ENCODE measurements at places on chromosomes 7 and 10.

- DNase-seq = no peak
Observed at GRCh38 chr10:33612116-33612515, 277.6 kb upstream of the NRP1 start.

DNA sequence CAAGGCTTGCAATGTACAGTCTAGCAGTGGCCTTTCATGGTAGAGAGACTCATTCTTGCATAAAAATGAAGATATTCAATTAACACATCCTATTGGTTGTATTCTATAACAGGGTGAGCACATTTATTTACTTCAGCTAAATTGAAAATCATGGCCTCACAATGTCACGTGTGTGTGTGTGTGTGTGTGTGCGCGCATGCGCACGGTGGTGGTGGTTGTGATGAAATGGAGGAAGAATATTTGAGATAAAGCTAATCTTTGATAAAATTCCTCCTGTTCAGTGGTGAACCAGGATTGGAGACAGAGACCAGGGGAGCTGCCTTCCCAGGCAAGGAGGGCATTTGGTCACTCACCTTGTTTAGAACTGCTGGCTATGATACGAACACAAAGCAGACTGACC is 199.8 kb downstream of the DPP6 start:
- DNase-seq = no peak

DNA sequence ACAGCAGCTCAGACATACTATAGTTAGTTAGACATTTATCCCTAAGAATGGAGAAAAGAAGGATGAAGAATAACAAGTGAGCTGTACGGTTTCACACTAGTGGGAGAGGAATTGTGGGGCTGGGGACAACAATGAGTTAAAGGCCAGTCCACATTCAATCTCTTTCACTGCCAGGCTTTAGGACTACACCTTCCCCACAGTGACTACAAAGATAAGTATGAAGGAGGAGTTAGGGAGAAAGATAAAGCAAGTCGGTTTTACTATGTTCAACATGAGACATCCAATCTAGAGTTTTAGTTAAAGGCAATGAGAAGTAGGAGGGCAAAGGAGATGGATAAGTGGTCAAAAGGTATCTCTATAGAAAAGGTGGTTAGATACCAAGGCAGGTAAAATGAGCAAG is 16.3 kb downstream of the ARHGAP12 start:
- DNase-seq = no peak

DNA sequence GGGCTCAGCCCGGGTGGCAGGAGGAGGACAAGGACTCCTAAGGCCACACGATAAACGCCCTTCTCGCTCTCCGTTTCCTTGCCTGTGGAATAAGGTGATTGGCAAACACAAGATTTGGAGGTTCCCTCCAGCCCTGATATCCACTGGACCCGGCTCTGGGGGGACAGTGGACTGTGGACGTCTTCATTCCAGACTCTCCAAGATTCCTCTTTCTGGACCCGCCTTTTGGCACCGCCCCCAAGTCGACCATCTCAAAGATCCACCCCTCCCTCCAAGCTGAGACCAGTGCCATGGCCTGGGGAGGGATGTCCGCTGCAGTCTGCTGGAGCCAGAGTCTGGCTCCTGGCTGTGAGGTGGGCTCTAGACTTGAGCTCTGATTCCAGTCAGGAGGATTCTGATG is 23.6 kb downstream of the ZNF783 start:
- no peak for DNase-seq

DNA sequence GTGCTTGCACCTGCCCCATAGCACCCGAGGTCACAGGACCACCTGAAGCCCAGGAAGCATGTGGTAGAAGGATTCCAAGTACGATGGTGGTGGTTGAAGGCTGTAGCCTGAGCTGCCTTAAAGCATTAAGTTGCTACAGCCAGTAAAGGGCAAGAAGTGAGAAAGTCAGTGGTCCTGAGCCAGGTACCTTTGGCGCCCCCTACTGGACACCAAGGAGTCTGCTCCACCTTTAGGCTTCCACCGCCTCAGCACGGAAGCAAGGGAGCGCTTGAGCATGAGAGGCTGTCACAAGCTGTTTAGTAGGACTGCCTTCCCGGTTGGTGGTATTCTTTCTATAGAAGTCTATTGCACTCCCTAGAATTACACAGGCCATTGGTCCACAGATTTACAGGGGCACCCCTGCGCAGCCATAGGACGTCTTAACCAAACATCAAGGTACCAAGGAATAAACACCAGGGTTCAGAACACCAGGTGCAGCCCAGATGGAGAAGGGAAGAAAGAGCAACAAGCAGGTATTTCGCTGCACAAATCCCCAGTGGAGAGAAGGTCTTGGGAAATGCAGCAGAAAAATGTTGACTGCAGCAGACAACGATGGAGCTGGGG is 2.2 kb downstream of the CRTAC1 start:
- DNase-seq = peak; percentile 15

GRCh38 chr7:139068544-139069399 is 32.9 kb upstream of the ZC3HAV1L start:
- DNase-seq = no peak

DNA sequence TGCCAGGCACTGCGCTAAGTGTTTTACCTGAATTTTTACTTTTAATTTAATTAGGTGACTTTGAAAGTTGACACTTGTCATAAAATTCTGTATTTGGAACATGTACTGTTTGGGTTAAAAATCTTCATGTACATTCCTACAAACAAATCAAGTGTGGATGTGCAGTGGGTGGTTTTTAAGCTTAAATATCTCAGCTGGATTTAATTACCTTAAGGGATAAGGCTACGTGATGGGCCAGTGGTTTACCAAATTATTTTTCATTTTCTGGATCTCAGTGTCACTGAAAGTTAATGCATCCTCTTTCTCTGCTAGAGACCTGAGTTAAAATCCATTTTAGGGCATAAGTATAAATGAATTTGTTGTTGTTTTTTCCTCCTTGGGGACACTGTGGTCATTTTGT is 51.1 kb downstream of the EXOC4 start:
- DNase-seq = no peak

DNA sequence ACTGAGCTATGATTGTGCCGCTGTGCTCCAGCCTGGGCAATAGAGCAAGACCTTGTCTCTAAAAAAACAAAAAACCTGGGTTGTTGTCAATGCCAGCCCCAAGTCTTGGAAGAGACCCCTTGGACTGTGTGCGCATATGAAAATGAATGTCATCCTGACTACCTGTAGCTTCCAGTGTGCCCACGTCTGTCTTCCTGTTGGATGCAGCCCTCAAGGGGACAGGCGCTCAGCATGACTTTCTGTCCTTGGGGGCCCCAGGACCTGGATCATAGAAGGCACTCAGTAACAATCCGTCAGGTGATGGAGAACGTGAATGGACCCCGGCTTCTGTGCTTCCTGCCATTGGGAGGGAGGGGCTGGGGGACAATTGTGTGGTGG is 9.0 kb downstream of the PRF1 start:
- DNase-seq = no peak

DNA sequence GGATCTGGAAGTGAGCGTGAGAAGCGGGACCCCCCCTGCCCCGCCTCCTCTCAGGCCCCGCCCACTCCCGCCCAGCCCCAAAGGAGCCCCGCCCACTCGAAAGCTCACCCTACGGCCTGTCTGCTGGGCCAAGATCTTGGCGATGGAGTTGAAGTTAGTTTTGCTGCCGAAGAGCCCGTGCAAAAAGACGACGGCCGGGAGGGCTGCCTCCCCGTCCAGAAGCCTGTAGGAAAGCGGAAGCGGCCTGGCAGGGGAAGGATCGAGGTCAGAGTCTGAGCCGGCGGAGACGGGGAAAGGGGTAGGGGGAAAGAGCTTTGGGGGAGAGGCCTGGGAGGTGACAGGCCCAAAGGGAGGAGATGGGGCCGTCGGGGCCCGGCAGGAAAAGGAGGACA is 386 bp downstream of the ABHD11 start:
- DNase-seq = peak; percentile 48

GRCh38 chr10:28558923-28559508 is 26.1 kb downstream of the WAC start:
- DNase-seq = no peak

DNA sequence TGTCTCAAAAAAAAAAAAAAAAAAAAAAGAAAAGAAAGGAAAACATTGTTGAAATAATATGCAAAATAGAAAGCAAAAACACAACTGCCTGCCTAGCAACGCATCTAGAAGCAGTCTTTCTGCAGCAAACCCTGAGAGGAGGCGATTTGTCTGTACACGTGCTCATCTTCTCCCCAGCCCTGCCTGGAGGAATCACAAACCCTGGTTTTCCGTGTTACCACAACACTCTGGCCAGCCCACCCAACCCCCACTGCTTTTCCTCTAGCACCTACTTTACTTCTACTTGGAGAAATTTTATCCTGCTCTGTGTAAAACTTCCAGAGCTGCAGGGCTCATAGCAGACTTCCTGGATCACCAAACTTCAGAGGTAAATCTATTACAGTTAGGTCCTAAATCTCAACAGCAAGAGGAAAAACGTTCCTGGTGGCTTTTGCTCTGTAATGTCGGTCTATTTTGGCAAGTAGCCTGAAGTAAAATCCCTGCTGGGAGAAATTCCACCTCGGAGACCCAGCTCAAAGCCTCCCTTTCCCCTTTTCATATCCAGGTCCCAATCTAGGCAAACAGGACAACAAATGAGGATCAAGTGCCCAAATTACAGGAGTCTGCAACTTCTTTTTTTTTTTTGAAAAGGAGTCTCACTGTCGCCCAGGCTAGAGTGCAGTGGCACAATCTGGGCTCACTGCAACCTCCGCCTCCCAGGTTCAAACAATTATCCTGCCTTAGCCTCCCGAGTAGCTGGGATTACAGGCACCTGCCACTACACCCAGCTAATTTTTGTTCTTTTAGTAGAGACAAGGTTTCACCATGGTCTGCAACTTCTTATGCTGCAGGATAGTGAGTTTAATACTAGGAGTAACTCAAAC is 91.6 kb downstream of the DNMBP start:
- DNase-seq = no peak

- DNase-seq = no peak
Observed at GRCh38 chr7:142797391-142798377, 26.9 kb downstream of the PRSS2 start.

DNA sequence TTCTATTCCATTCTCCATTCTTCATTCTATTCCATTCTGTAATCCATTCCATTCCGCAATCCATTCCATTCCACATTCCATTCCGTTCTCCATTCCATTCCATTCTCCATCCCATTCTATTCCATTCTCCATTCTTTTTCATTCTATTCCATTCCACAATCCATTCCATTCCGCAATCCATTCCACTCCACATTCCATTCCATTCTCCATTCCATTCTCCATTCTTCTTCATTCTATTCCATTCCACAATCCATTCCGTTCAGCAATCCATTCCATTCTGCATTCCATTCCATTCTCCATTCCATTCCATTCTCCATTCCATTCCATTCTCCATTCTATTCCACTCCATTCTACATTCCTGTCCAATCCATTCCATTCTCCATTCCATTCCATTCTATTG is 85.2 kb downstream of the NSUN6 start:
- no peak for DNase-seq

GRCh38 chr10:114301951-114302710 is 63.1 kb downstream of the VWA2 start:
- no peak for DNase-seq

DNA sequence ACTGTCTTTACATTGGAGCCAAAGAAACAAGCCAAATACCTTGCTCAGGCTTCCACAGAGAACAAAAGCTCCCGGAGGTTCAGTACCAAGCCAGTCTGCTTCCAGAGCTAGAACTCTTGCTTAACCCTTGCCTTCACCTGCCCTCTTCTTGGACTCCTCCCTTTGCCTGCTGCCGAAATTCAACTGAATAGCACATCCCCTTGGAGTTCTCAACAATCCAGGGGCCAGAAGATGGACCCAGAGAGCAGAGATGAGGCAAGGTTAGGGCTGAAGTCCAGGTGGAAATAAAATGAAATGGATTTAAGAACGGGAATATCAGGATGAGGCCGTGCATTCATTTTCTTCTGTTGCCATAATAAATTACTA is 876 bp upstream of the PIK3AP1 start:
- no peak for DNase-seq

- peak; percentile 15 for DNase-seq
Observed at GRCh38 chr10:14822879-14823755, 14.7 kb downstream of the CDNF start.

DNA sequence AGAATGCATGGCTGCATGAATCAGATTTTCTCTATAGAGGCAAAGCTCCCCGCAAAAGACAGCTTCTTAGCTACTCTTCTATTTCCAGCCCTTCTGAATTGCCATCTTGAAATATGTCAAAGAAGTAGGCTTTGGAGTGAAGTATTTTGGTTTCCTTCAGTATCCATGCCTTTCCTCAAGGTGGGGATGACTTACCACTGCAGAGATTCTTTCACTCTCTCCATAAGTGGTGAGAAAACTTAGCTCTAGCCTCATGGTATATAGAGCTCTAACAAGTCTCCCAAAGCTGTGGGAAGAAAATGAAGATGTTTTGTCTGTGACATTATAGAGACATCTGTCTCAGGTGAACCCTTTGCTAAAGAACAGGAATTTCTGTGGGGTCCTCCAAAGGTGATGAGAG is 89.6 kb upstream of the ITGB1 start:
- no peak for DNase-seq

DNA sequence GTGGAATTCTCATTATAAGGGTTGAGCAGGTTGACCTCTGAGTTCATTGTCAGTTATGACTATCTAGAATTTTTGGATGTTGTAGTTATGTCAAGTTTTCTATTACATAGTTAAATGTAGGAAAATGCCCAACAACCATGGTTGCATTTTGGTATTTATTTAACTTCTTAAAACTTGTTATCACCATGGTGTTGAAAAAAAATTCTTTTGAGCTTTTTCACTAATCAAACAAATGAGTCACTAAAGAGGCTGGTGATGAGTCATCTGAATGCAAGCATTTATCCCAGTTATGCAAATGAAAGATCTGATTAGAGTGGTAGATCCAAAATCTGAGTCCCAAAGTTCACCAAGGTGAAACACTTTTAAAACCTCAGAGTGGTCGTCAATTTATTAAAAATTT is 624.7 kb upstream of the IGFBP3 start:
- no peak for DNase-seq

DNA sequence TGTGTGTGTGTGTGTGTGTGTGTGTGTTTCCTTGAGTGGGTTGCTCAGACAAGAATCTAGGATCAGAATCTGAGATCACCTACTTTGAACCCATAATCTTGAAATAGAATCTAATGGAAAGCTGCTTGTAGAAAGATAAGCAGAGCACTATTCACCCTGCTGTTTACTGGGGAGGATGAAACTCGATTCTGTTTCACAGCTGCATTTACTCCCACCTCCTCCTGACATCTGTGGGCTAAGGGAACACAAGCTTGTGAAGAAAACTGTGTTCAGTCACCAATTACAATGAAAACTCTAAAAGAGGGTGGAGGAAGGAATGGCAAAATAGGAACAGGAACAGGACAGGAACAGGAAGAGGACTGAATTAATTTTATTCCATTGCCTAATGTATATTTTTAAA is 269.5 kb downstream of the TSPAN12 start:
- no peak for DNase-seq

GRCh38 chr10:132176623-132177500 is 9.9 kb upstream of the DPYSL4 start:
- no peak for DNase-seq

- DNase-seq = no peak
Observed at GRCh38 chr7:133940368-133940767, 186.8 kb upstream of the LRGUK start.

GRCh38 chr10:99520040-99520846 is 12.5 kb upstream of the NKX2-3 start:
- DNase-seq = no peak

- no peak for DNase-seq
Observed at GRCh38 chr10:71939861-71940474, 24.2 kb upstream of the CHST3 start.

GRCh38 chr7:123783820-123784219 is 35.0 kb upstream of the WASL start:
- DNase-seq = no peak

Data from stimulated activated CD4-positive, alpha-beta T cell treated with anti-CD3 and anti-CD28 coated beads, TNF-alpha, amount 100 ng/mL, for 4 hours (primary cell).